ENCODE measurements at places on chromosomes 4 and X.

DNA sequence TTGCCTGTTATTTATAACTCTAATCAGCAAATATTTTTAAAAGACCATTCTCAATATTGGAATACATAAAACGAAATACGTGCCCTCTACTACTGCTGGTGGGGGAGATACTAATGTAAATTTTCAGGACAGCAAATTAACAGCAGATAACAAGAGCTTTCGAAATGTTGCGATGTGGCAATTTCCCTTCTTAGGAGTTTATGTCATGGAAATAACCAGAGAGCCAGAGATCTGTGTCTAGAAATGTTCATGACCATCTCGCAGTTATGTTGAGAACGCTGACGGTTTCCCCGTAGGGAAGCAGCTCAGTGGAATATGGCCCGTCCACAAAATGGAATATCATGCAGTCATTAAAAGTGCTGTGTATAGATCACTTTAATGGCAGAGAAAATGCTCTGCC is 238.4 kb upstream of the PSAPL1 start:
- DNase-seq, result no peak

DNA sequence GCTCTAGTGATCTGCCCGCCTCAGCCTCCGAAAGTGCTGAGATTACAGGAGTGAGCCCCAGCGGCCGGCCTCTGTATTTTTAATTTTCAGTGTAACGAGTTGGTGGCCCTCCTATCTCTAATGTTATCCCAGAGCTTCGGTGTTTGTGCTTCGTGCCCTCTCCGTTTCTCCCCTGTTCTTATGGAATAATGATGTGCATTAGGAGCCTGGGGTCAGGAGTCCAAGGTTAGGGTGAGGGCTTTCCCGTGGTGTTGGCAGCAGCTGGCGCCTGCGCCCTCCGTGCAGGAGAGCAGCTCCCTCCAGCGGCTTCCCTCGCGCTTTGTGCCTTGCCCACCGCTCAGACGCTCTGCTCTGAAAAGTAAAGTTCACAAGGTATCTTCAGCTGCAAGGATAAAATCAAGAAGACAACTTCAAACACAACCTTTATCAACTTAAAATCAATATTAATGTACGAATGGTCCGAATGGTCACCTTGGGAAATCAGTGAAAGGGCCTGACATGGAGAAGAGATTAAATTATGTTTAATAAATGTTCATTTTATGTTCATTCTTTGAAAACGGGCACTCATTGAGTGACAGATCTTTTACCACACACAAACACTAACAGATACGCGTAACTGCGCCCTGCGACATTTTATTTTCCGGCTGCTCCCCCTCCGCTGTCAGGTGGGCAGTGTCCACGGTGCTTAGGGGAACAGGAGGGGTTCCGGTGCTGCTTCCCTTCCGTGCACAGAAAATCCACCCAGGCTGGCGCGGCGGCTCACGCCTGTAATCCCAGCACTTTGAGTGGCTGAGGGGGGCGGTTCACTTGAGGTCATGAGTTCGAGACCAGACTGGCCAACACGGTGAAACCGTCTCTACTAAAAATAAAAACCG is 62.4 kb downstream of the TRAPPC11 start:
- no peak for DNase-seq

DNA sequence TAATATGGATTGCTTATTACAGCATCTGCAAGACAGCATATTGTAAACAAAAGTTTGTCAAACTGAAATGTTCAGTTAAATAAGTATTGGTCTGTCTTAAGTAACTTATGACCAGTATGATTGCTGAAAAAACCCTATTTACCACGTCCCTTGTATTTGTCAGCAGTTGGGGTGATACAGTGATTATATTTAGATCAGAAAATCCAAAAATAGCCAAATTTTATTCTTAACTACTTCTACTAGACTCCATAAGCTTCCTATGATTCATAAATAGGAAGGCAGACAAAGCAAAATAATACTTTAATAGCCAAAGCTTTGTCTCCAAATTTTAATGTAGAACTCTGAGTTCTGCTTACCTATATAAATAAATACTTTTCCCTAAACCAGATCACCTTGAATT is 45.3 kb downstream of the TBCK start:
- DNase-seq, result no peak

- no peak for DNase-seq
Observed at GRCh38 chr4:94508296-94508695, 56.6 kb downstream of the PDLIM5 start.

DNA sequence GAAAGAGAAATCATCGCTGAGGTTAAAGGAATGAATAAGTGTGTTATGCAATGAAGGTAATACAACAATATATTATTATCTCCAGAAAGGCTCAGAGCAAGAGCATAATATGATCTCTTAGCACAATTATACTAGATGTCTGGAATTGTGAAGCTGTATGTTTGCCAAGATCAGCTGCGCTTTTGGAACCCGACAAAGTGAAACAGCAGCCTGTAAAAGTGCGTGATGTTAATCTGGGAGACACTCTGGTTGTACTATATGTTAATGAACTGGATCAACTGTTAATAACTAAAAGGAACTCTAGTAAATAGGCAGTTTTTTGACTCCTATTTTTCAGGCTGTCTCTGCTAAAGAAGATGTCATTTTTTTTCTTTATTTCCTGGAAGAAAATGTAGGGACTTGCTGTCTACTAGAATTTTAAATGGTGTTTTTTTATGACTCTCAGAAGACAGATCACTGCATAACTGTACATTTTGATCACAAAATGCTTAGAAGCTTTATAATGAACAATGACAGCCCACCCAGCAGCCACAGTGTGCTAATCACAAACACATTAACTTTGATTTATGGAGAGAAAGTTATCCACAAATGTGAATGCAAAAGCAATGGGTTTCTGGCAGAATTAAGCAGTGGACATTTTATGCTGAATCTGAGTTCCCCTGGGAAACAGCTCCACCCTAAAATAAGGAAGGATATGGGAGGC is 50.2 kb downstream of the UGT2B28 start:
- no peak for DNase-seq

DNA sequence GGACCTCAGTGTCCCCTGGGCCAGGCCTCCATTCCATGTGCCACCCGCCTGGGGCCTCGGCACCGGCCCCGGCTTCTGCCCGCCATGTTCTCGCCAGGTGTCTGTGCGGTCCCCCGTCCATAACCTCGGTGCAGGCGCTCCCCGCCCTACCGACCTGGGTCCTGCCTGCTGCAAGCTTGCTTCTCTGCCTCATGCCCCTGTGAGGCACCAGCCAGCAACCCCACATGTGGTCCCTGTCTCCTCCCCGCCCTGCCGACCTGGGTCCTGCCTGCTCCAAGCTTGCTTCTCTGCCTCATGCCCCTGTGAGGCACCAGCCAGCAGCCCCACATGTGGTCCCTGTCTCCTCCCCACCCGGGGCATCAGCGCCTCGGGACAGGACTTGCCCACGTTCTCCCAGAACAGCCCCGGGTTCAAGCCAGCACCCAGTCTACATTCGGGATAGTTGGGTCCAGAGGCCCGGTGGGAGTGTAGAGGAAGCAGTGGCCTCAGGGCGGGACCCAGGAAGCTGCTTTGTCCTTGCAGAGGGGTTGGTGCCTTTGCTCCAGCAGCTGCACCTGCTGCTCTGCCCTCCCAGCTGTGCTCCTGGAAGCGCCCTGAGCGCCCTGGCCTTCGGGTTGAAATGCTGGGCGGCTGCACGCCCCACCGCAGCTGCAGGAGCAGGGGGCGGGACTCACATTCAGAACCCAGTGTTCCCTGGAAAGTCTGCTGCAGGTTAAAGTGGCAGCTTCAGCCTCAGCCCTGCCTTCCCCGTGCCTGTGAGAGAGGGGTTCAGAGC is 20.1 kb upstream of the UVSSA start:
- DNase-seq, result no peak

DNA sequence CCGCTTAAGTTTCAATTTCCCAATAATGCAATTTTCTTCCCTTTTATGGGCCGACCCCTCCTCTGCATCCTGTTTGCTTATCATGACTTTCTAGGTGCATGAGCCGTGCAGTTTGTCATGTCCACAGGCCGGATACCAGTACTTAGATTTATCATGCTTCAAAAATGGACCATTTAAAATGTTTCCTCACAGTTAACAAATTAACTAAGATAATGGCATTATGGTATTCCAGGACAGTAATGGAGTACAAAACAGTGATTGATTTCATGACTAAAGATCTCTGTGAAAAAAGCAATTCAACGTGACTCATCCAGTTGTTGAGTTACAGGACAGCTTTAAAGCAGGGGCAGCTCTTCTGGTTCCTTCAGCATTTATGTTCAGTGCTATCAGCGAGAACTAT is 23.0 kb downstream of the SNX25 start:
- DNase-seq, result no peak

GRCh38 chr4:122508083-122508482 is 51.6 kb upstream of the IL2 start:
- no peak for DNase-seq

DNA sequence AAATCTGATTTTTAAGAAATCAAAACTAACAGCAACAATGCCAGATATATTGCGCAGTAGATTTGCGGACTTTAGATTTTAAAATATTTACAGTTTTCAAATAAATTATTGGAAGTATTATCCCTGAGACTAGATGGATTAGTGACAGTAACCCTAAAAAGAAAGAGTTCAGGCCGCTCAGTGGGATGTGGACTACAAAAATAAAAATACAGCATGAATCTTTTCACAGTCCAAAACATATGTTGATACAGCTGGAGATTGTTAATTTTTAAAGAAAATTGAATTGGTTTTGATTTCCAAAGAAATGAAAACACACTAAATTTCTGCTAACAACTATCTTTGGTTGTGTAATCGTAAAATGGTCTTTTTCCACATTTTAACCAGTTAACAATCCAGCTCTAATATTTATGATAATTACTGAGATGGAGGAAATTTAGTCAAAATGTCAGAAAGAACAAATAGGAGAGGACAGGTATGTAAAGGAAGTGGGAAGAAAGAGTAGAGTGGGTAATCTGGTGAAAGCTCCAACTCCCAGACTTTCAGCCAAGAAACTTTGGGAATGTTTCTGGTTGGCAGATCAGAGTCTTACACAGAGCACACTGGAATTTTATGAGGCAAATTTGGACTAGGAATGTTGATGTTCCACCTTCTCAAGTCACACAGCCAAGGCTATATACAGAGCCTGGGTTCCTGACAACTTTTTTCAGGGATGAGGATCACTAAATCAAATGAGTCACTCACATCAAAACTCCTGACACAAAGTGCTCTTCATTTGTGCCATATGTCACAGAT is 15.1 kb downstream of the C4orf36 start:
- no peak for DNase-seq

GRCh38 chr4:168388890-168389289 is 70.3 kb upstream of the DDX60 start:
- DNase-seq, result no peak

- no peak for DNase-seq
Observed at GRCh38 chr4:60945641-60946040, 254.5 kb upstream of the ADGRL3 start.

- no peak for DNase-seq
Observed at GRCh38 chr4:84099599-84099998, 399.5 kb downstream of the NKX6-1 start.
